ENCODE measurements at places on chromosomes 3 and 15.

DNA sequence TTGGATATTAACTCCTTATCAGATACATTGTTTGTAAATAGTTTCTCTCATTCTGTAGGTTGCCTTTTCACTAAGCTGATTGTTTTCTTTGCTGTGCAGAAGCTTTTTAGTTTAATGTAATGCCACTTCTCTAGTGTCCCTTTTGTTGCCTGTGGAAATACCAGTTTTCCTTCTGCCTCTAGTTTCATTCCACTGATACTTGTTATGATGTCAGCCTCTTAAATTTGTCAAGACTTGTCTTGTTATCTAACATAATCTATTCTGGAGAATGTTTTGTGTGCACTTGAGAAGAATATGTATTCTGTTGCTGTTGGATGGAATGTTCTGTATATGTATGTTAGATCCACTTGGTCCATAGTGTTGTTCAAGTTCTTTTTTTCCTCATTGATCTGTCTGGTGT lies 18.0 kb upstream of the CEP152 start:
- no peak for DNase-seq

DNA sequence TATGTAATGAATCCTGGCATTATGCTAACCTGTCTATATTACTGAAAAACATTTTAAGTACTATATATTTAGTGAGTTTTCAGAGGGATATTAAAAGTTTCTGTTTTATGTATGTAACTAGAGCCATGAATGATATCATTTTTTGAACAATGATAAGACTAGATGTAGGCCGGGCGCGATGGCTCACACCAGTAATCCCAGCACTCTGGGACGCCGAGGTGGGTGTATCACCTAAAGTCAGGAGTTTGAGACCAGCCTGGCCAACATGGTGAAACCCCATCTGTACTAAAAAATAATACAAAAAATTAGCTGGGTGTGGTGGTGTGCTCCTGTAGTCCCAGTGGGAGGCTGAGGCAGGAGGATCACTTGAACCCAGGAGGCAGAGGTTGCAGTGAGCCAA lies 34.1 kb downstream of the DHX36 start:
- DNase-seq: no peak

DNA sequence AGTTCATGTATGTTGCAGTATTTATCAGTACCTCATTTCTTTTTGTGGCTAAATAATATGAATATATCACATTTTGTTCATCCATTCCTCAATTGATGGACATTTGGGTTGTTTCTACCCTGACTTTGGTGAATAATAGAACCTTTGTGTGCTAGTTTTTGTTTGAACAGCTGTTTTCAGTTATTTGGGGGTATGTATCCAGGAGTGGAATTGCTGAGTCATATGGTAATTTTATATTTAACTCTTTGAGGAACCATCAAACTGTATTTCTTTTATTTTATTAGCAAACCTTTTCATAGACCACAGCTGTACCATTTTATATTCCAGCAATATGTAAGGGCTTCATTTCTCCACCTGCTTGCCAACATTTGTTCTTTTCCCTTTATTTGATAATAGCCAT lies 38.4 kb upstream of the RBM5 start:
- peak; percentile 28 for DNase-seq

GRCh38 chr3:69774029-69774428 lies 34.8 kb downstream of the MITF start:
- no peak for DNase-seq

DNA sequence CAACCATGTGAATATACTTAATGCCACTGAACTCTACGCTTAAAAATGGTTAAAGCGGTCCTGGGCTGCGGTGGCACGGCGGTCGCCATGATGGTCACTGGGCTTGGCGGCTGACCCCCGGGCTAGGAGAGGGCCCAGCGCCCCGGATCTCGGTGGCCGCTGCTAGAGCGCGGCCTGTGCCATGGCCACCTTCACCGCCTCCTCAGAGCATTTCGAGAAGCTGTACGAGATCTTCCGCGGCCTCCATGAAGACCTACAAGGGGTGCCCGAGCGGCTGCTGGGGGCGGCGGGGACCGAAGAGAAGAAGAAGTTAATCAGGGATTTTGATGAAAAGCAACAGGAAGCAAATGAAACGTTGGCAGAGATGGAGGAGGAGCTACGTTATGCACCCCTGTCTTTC lies 35.6 kb upstream of the TBC1D23 start:
- DNase-seq: no peak

DNA sequence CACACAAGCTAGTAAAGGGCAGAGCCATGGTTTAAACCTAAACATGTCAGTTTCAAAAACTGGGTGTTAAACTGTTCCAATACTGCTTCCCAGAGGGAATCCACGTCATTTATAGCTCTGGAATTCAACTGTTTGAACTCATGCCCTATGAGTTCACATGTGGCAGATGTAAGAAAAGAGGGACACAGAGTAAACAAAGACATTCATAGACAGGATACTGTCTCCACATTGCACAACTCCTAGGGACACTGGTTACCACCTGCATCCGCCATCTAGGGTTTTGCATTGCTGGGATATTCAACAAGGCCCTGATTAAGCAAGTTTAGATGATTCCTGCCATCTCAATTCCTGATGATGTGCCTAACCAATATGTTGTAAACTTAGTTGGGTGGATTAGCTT lies 134.1 kb upstream of the COL8A1 start:
- DNase-seq: no peak

- no peak for DNase-seq
Observed at GRCh38 chr15:88631464-88632028, 7.3 kb upstream of the ISG20 start.

DNA sequence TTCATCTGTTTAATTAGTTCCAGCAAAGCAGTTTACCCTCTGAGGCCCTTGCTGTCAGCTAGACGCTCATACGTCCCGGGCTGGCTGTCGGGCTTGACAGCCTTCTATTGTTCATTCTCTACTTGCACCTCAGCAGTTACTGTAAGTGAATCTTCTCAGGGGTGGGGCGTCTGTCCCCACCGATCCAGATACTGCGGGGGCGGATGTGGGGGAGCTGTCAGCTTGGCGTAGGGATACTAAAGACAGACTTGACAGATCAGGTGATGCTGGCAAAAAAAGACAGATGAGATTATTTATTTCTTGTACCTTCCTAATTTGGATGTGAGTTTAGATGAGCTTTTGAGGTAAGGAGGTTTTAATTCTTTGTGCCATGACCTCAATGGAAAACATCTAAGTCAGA lies 315.3 kb downstream of the NR2F2 start:
- no peak for DNase-seq

- DNase-seq: no peak
Observed at GRCh38 chr15:47504624-47505256, 212.6 kb upstream of the SEMA6D start.

DNA sequence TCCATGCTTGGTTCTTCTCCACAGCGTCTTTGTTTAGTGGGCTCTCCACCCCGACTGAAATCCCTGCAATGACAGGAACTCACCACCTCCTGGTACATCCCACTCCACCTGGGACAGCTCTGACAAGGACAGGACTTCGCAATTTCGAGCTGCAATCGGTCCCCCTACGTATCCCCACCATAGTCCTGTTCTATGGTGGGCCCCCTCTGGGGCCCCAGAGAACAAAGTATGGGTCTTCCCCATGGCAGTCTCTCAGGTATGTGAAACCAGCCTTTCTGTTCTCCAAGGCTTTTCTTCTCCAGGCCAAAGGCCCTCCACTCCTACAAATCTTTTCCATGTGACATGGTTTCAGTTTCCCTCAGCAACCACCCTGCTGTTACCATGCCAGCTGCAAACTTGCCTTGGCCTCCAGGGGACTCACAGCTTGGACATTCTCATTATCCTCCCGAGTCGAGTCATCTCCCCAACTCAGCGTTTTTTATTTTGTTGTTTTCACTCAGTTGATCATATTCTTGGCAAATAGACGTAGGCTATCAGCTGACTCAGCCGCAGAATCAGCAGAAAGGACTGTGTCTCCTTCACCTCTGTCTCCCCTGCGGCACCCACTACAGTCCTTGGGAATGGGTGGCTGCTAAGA lies 233.3 kb downstream of the OPA1 start:
- peak; percentile 26 for DNase-seq

GRCh38 chr3:126078866-126079265 lies 5.1 kb downstream of the SLC41A3 start:
- DNase-seq: no peak

DNA sequence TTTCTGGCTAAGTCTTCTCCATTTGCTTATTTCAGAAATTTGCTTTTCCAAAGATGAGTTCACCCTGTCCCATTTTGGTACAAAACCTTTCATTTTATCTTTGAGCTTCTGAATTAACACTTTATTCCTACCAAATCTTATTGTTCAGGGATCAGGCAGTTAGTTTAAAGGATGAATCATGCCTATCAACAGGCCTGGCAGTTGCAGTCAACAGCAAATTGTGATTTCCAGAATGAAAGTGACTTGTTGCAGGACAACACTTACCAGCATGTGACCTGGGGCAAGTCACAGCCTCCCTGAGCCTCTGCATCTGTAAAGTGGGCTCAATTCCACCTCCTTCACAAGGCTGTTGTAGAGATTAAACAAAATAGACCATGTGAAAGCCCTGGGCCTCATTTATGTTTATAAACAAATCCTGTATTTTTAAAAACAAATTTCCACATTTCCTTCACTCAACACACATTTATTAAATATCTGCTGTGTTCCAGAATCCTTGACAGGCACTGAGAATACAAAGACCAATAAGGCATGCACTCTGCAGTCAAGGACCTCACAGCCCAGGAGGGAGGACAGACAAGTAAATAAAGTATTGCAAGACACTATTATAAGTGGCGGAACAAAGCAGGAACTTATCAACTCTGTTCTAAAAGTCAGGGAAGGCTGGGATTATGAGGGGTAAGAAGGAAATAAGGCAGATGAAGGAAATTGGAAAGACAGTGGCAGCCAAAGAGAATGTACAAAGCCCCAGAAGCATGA lies 359.1 kb upstream of the IL12A start:
- no peak for DNase-seq

- peak; percentile 64 for DNase-seq
Observed at GRCh38 chr3:45092132-45093031, 53.8 kb downstream of the CDCP1 start.

DNA sequence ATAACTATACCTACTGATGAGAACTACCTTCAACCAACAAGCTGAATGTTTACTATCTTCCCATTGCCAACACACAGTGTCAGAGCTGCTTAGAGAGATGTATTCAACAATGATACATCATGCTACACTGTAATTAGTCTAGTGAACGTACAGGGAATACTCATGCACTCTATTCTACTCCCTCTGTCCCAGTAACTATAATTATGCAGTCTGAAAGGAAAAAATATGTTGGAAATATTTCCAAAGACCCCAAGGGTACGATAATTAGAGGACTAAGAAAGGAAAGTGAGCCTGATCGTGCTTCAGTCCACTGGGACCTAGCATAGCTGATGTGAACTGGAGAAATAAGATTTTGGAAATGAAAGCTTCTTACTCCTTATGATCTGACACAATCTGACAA lies 36.9 kb upstream of the FSIP1 start:
- no peak for DNase-seq

DNA sequence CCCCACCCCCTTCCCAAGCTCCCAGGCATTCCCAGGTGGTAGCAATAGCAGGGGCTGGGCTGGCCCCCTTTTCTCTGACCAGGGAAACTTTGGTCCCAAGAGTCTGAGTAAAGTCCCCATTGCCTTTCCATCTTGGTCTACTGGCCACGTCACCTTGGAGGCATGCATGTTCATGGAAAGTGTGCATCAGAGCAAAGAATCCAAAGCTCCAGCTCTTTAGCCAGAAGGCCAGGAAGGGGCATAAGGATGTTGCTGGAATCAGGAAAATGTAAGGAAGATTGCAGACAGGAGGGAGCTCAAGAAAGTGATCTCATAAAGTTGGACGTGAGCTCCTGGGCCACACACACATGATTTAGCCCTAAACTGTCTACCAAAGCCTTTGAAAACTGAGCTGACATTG lies 63.6 kb downstream of the KBTBD12 start:
- no peak for DNase-seq

DNA sequence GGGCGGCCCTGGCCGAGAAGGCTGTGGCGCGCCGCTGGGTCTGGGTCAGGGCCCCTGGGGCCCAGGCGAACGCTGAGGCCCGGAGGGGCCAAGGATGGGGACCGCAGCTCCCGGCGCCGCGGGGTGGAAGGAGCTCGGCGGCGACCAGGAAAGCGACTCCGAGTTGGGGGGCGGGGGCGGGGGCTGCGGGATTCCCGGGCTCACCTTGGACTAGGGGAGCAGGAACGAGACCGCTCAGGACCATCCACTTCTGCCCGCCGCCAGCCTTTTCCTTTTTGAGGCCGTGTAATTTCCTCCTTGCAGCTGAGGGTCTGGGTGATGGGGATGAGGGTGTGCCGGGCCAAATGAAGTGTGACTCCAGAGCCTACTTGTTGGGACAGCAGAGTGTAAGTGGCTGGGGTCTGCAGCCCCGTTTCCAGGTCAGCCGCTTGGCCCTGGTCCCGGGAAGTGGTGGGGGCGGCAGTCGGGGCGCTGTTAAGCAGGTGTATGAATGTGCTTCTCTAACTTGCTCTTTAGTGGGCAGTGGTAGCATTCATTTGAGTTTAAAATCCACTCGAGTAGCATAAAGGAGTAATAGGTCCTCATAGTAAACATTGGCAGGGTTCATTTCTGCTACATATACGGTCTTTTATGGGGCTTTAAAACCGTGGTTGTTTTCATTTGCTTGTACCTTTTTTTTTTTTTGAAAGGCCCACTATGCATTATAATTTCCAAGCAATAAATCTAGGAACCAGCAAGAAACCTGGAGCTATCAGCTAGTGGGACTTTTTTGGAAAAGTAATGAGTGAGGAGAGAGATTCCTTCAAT lies 717 bp downstream of the PXK start:
- DNase-seq: no peak

DNA sequence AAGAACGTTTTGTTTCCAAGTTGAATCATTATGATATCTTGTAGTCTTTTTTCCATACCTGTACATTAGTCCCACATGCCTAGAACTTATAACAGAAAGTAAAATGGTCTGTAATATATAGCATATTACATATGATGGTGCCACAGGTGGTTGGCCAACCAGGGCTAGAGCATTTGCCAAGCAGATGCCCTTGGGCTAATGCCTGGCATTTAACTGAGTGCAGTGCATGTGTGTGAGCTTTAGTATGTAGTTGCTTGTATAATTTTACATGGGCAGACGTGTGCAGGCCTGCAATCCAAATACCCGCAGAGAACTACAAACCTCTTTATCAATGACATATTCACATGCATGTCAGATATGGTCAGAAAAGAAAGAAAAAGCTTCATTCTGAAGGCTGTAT lies 27.5 kb downstream of the THSD4 start:
- DNase-seq: no peak

GRCh38 chr3:139521144-139521543 lies 18.4 kb downstream of the RBP1 start:
- DNase-seq: no peak

GRCh38 chr3:4849739-4850138 lies 129.5 kb upstream of the BHLHE40 start:
- DNase-seq: no peak

DNA sequence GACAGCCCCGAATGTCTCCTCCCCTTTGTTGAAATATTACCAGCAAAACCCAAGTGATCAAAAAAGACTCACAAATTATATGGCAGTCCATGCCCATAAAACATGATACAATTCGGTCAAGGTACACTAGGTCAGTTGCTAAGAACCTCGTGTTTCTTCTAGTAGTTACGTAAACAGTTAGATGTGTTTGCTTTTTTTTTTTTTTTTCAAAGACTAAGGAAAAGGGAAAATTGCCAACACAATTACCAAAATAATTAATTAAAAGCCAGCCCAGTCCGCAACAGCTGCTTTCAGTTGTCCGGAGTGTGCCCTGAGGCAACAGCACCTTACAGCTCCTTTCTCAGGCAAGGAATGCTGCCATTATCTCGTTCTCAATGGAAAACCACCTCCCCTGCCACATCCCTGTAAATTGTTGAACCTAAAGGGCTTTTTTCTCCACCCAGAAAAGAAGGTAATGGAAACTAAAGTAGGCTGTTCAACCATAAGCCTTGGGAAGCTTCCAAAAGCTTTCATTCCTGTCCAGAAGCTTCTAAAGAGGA lies 129.2 kb upstream of the TSC22D2 start:
- DNase-seq: no peak

All from HS-5 (cell line).